ENCODE measurements at places on chromosomes 4 and X.

- no peak for DNase-seq
Observed at GRCh38 chrX:27251369-27251768, 211.8 kb downstream of the PPP4R3C start.

DNA sequence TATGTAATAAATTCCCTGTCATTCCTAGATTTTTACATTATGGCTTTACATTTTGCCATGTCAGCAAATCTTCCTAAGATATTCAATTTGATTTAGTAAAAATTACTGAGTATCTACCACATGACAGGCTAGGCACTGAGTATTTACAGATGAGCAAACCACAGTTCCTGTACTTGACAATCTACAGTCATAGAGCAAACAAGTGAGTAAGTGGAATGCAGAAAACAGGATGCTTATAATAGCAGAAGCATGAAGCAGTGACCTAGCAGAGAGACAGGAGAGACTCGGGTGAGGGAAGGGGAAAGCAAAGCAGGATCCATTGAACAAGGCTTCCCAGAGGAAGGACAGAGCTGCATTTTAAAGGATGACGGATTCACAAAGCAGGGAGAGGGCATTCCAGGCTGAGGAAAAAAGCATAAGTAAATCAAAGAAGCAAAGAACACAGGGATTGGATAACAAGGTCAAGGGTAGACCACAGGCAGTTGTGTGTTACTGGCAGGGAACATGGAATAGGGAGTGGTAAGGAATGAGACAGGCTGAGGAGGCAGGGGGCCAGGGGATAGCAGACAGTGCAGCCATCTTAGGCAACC lies 124.7 kb upstream of the C1QTNF7 start:
- DNase-seq: peak; percentile 75

DNA sequence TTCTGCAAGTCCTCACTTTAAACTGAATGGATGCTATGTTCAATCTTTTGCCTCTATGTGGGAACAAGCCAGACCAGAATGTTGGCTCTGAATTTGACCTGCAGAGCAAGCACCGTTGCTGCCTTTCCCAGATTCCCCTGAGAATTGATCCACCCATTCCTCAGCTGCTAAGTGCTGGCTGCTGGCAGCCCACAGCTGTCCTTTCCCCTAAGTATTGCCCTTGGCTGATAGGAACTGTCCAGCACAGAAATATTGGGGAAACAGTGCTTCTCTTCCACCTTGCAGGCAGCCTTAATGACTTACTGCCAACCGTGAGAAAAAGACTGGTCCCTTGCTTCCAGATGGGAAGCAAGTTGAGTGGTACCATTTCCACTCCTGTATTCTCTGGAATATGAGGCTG lies 475.9 kb downstream of the PDHA2 start:
- DNase-seq: no peak

- no peak for DNase-seq
Observed at GRCh38 chrX:106950381-106950780, 30.2 kb downstream of the CLDN2 start.

DNA sequence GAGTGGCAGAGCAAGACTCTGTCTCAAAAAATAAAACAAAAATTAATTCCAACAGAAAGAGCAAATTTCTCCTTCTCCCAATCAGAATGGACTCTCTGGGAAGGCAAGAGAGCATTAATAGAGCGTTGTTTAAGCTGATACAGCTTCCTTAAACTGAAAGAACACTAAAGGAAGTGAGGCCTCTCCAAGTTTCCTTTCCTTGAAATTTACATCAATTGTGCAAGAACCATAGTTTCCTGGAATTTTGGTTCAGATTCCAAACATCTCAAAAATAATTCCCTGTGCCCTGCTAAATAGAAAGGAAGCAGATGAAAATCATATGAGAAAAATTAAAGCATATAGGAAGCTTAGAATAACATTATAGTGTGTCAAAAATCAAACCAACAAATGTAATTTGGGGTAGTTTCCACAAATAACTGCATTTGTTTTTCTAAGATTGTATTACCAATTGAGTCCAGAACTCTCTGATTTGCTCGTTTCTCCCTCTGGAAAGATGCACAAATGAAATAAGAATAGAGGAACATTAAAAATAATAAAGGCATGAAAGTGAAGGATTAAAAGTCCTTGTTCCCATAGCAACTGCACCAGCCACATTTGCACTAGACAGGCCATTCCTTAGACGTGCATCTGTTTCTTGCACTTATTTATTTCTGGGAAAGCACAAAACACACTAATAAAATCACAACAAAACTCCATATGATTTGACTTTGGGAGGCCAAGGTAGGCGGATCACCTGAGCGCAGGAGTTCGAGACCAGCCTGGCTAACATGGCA lies 3.7 kb upstream of the FAM241A start:
- no peak for DNase-seq

GRCh38 chr4:113618205-113618604 lies 143.3 kb downstream of the CAMK2D start:
- no peak for DNase-seq

Measured in ELR (cell line).